ENCODE measurements at places on chromosomes 7 and 10.

DNA sequence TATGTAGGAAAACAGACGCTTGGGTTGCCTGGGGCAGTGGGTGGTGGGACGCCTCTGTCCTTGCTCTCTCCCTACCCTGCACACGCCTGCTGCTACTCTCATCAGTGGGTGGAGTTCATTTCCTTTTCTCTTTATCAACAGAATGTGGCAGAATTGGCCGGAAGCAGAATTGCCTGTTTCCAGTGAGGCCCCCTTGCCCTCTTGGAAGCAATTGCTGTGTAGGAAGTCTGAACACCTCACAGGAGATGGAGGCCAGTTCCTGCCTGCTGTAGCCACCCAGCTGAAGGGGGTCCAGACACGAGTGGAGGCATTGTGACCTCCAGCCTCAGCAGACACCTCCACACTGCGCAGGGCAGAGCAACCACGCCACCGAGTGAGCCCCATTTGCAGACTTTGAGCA lies 331.6 kb upstream of the ZNF32 start:
- no peak for DNase-seq

DNA sequence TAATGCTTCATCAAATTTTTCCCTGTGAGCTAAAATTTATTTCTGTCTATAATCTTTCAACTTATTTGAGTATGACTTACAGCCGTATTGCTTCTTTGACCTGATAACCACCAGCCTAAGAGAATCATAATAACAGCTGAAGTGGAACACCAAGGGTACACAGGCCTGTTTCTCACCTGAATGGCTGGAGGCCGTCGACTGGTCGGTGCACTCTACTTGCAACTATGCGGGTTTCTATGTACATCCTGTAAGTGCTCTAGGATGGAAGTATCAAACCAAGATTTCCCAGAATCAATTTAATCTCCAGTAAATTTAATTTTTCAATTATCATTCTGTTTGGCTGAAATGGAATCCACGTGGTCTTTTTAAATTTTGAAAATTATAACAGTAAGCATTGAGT lies 504.8 kb upstream of the PHF14 start:
- DNase-seq, result no peak

DNA sequence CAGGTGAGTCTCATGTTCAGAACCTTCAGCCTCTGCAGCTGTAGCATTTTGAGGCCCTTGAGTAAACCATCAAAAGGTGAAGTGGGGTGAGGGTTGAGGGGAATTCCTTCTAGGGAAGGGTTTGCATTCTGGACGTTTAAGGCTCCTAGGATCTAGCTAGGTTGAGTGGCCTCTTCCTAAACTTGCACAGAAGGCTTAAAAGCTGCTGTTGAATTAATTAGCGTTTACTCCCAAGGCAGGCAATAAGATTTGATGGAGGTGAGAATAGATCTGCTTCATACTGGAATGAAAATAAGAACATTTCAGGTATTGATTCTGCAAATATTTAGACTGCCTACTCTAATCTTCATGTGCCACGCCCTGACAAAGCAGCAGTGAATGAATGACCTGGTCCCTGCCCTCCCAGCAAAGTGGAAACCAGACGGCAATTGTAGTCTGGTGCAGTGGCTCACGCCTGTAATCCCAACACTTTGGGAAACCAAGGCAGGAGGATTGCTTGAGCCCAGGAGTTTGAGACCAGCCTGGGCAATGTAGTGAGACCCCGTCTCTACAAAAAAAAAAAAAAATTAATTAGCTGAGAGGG lies 11.4 kb upstream of the KPNA7 start:
- DNase-seq, result no peak

DNA sequence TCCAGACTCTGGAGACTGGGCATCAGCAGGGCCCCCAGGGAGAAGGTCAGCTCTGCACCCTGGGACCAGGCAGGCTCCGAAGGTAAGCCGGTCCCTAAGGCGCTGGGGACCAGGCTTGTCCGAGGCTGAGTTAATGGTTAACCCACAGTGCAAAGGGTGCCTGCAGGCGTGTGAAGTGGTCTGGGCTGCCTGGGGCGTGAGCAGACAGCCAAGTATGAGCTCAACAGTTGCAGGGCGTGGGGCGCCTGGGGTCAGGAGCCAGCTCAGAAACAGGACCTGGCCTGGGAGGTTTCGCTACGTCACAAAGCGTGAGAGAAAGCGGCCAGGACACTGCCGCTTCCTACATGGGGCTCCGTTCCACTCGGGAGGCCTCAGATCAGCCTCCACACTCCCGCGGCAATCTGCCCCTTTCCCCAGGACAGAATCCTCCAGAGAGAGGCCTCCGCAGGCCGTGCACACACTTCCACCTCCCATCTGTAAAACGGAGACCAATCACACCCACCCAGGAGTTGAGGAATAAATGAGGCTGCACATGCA lies 16.0 kb downstream of the PDGFA start:
- DNase-seq, result no peak

DNA sequence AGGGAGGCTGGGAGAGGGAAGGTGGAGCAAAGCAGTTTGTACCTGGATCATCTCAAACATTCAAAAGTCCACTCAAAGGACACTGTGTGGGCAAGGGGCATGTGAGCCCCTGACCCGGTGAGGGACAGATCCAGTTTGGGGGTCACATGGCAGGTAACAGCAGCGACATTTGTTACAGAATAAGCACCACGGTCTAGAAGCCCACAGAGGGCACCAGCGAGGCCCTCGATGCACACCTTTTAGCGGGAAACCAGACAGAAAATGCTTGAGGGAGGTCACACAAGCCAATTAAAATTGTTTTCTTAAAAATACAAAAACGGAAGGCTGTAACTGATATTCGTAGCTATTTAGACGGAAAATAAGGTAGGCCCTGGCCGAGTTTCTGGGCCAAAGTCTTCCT lies 144.4 kb downstream of the ZMYND11 start:
- no peak for DNase-seq

DNA sequence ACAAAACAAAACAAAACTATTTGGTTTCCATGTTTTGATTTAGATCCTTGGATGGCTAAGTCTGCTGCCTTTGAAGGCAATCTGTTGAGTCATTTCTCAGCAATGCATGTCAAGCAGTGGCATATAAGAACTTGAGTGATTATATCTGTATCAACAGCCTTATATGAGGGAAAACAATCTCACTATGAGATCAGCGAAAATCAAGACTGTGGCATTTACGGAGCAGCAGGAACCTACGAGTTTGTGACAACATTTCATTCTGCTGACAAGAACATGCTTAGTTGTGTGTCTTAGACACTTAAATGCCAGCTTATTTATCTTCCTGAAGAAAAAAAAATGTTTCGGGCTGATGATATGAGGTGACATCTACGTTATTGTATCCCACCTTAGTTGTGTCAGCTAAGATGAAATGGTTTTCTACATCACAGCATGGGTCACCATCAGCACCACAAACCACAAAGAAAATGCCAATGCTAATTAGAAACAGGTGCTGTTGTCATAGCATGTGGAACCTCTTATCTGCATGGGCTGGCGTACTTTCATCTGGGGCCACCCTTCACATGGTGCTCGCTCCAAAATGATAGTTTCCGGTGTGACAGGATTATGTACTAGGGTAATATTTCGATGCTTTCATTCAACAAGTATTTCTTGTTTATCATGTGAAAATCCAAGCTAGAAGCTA lies 1085.5 kb downstream of the SORCS1 start:
- DNase-seq, result no peak

DNA sequence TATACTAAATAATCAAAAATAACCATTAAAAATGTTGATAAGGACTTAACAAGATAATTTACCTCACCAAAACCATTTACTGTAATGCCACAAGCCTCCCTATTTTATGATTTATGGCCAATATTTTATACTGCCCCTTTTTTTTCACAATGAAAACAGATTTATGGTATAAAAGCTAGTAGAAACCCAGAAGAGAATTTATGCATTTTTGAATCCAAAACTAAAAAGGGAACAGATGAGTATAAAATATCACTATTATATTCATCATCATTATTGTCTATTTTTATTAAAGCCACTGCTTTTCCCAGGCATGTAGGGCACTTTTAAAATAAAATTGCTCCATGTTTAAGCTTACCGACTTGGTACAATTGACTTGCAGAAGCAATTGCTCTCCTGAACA lies 425.0 kb downstream of the PHTF2 start:
- no peak for DNase-seq

GRCh38 chr7:26127411-26127810 lies 24.6 kb upstream of the NFE2L3 start:
- no peak for DNase-seq

GRCh38 chr10:71690094-71690720 lies 29.4 kb downstream of the C10orf105 start:
- DNase-seq, result no peak

GRCh38 chr7:47326220-47326619 lies 255.7 kb downstream of the TNS3 start:
- no peak for DNase-seq

GRCh38 chr7:2461268-2462026 lies 14.8 kb downstream of the GRIFIN start:
- DNase-seq, result no peak

DNA sequence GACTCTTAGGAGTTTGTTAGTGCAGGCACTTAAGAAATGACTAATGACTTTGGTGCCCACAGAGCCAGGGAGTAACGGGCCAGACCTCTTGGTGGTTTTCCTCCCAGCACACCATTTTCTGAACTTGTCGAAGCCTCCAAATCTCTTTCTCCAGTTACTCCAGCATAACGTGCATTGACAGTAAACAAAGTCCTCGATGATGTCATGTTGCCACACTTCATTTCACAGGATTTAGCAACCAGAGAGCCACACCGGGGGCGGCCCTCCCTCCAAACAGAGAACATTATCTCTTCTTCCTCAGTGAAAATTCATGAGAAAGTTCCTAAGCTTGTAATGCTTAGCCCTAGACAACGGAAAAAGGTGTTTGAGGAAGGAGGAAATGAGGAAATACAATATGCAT lies 4.0 kb upstream of the SVOPL start:
- no peak for DNase-seq

DNA sequence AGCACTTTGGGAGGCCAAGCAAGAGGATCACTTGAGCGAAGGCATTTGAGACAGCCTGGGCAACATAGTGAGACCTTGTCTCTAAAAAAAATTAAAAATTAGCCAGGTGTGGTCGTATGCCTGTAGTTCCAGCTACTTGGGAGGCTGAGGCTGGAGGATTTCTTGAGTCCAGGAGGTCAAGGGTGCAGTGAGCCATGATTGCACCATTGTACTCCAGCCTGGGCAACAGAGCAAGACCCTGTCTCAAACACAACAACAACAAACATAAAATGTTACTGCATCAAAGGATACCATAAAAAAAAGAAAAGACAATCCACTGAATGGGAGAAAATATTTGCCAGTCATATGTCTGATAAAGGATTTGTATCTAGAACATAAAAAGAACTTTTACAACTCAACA lies 60.5 kb downstream of the TACR2 start:
- DNase-seq, result no peak
